Foreskin fibroblast (primary cell): ENCODE measurements at places on chromosomes 13 and 19.

- no peak for DNase-seq
These were observed 30.5 kb upstream of the ADGRE1 start for GRCh38 chr19:6856749-6857372.

GRCh38 chr13:48631441-48631840, 22.3 kb upstream of the CYSLTR2 start:
- no peak for DNase-seq

DNA sequence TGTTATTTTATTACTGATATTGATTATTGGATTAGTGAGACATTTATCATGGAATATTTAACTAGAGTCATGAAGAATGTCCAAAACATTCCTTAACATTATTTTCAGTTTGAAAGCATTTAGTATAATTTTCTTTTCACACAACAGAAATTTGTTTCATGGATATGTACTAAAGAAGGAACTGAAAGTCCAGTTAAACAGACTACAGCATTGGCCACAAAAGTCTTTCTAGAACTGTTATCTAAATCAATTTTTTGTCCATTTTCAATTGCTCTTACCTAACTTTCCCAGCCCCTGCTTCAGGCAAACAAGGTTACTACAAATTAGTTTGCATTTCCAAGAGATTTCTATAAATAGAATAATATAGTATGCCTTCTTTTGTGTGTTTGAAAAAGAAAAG, 1018.0 kb upstream of the PCDH20 start:
- no peak for DNase-seq

- no peak for DNase-seq
These were observed 350.1 kb downstream of the LIG4 start for GRCh38 chr13:107865318-107865575.

DNA sequence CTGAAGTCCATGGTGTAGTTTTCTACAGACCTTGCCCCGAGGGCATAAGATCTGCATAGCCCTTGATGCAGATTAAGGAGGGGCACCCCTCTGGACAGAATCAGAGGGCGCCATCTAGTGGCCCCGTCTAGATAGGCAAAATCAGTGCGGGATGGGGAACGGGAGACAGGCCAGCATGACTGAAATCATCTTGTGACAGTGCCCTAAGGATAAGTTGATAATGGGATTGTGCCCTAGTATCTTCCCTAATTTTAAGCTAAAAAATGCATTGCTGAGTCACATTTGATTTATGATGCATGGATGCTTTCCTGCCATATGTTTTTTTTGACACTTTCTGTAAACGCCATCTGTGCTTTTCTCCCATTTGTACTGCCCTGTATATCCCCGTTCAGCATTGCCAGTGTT, 19.0 kb upstream of the GPI start:
- DNase-seq = peak; percentile 88

- no peak for DNase-seq
These were observed 23.4 kb upstream of the ZNF561 start for GRCh38 chr19:9644472-9644871.
